Gastroesophageal sphincter (tissue), 4 donors: ENCODE measurements at places on chromosomes 7 and 10. TPM values are rescaled to one million over a fixed set of nuclear protein-coding genes. Genes with fewer than 3 reads are reported as not detected.

The ANXA8 gene
- total RNA-seq = not detected

The FXYD4 gene
- not detected for total RNA-seq

The HTR5A gene
- total RNA-seq = not detected

The SEMA3E gene
- 24.9 TPM for total RNA-seq

DNA sequence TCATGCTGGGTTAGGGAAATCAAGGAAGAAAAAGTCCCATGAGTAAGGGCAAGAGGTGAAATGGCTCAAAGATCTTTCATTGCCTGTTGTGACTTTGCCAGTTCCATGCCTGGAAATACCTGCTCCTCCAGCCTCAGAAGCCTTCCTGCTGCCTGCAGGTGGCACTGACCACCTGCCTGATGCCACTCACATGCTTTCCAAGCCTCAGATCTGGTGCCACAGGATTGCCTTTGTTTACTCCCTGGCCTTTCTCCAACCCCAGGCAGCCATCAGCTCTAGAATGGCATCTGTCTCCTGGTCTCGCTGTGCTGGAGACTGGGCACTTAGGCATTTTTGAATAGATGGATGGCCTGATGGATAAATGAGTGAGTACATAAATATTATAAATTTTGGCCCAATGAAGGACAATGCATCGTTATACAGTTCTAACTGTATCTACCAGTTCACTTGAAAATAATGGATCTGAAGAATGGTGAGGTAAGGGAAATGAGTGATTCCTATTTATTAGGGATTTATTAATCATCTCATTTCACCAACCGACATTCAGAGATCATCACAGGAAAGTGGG is 657.2 kb downstream of the INHBA start:
- no peak for ATAC-seq

GRCh38 chr10:110426294-110427181 is 71.2 kb upstream of the DUSP5 start:
- ATAC-seq = peak; percentile 59

GRCh38 chr10:33038672-33039071 is 80.6 kb upstream of the ITGB1 start:
- ATAC-seq = no peak

DNA sequence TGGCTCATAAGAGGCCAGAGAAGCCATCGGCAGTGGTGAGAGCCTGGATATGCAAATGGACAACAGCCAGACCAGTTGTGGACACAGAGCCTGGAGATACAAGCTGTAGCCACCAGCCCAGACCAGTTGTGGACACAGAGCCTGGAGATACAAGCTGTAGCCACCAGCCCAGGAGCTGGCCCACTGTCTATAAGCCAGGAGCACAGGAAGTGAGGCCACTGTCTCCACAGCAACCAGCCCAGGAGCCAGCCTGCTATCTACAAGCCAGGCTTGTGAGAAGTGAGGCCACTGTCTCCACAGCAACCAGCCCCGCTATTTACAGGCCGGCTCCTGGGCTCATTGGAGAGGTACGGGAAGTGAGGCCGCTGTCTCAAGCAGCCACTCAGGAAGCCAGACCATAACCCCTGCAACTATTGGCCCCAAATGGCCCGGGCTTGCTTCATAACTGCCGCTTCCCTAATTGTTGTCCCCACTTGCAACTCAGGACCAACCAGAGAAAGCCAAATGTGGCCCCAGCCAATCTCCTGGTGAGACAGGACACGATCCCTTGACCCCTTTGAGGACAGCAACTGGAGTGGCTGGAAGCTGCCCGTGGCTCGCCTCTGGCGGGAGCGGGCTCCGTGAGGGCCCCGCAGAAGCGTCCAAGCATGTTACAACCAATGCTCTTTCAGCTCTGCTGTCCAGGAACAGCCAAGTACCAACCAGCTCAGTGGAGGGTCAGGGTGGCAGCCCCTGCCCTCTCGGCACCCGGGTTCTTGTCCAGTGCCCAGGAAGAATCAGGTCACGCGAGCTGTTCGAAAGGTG is 44.1 kb upstream of the CNPY1 start:
- ATAC-seq = no peak

GRCh38 chr7:80632139-80632538 is 6.3 kb upstream of the CD36 start:
- ATAC-seq = no peak
